ENCODE measurements at places on chromosomes 2 and 18.

- no peak for DNase-seq
Observed at GRCh38 chr2:64331849-64332699, 121.9 kb upstream of the LGALSL start.

GRCh38 chr2:97851172-97851571 is 137.8 kb downstream of the ZAP70 start:
- no peak for DNase-seq

GRCh38 chr18:62101321-62101721 is 85.5 kb downstream of the PIGN start:
- DNase-seq, result no peak

GRCh38 chr2:97707362-97708047 is 5.9 kb upstream of the ZAP70 start:
- no peak for DNase-seq

DNA sequence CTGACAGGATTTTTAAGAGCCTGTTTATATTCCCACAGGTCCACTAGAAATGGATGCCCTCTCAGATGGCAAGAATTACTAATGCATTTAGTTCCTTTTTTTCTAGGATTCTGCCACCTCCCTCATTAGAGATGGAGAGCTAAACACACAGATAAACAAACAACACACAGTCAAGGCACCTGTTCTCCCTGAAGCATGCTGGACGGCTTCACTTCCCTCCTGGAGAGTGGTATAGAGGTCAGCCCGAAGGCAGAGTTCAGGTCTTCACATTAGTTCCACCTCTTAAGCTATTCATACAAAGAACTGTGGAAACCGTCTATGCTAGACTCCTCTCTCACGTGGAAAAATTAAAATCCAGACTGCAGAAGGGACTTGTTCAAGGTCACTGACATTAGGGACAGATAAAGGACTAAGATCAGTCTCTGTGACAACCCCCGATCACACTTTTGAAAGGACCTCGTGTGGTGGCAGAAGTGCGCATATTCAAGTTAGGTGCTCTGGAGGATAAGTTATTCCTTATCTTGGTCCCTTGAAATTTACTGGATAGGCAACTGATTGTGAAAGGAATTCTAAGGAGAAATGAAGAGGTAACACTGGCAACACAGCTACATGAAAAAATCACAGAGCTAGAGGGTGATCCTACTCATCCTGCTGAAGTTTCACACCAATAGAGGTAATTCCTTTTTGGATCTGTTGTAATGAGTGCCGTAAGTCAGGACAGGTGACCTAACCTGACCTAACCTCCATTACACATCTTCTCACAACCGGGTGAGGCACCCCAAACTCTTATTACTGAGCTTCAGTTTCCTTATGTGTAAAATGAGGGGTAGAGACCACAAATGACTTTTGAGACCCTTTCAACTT is 75.1 kb downstream of the SPRED2 start:
- no peak for DNase-seq

GRCh38 chr18:8242151-8242696 is 367.0 kb upstream of the RAB12 start:
- DNase-seq, result no peak

DNA sequence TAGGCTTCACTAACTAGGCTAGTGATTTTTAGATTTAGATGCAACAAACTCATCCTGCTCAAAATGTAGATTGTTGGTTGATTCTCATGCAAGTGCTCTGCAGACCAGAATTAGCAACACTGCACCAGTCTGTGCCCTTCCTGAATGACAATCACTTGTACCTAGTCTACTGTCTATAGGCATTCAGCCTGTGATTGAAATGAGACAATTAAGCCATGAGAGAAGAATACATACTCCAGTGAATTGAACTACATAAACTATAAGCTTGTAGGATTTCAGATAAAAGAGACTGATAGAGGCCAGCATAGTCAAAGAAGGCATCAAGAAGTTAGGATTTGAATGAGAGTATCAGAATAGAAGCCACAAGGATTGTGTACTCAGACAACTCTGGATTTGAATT is 138.3 kb upstream of the NRXN1 start:
- no peak for DNase-seq

DNA sequence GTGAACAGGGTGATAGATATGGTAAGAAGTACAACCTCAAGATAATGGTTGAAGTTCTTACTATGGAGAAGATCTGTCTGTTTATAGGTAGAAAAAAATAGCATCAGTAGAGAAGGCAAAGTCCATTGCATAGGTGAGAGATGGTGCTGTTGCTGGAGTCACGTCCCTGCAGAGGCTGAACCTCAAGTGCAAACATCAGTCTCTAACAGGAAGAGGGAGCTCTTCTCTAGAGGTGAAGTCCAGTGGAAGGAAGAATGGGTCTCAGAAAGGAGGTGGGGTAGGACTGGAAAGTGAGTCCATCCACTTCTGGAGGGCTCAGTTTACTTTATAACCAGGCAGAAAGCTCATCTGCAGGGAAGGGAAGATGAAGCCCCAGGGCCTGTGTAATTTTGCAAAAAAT is 337.7 kb downstream of the MEIS1 start:
- no peak for DNase-seq

GRCh38 chr2:228875152-228875900 is 395.8 kb downstream of the PID1 start:
- no peak for DNase-seq

- no peak for DNase-seq
Observed at GRCh38 chr2:149782572-149782971, 195.0 kb upstream of the MMADHC start.

- no peak for DNase-seq
Observed at GRCh38 chr18:54828986-54829385, 709 bp downstream of the RAB27B start.

DNA sequence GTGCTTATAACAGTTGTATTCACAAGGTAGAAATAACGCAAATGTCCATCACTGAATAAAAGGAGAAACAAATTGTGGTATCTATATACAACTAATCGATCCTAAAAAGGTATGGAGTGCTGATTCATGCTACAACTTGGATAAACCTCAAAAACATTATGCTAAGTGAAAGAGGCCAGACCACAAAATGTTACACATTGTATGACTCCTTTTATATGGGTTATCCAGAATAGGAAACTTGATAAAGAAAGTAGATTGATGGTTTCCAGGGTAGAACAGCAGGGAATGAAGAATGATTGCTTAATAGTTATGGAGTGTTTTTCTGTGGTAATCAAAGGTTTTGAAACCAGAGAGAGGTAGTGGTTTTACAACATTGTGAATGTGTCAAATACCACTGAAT is 432.2 kb upstream of the TRIB2 start:
- no peak for DNase-seq

- DNase-seq, result no peak
Observed at GRCh38 chr2:73654175-73654574, 12.0 kb upstream of the NAT8 start.

DNA sequence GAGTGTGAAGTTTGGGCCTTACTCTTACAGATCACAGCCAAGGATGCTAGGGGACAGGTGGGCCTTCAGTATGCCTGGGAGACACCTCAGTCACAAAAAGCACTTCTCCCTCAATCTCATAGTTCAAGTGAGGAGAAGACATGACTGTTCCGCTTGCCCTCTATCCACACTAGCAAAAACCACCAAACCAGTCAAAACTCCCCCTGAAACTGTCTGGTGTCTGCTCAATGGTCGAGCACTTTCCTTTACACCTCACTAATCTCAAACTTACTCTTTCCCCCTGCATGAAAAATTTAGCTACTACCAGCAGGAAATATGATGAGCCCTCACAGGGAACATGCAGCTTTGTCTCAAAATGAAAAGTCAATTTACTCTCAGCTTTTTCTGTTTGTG is 232.2 kb downstream of the TRIB2 start:
- DNase-seq, result no peak

DNA sequence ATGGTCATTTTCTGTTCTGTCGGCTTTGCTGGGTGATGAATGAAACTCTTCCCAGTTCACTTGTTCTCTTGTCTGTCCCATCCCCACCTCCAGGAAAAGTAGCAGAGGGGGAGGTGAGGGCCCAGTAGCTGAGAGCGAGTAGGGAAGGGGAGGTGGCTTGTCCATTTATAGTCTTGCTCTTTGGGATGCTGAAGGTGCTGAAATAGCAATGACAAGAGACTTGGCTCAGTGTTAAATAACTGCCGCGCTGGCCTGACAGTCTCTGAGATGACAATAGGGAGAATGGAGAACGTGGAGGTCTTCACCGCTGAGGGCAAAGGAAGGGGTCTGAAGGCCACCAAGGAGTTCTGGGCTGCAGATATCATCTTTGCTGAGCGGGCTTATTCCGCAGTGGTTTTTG is at the start of gene SMYD1:
Gene SMYD1 (plus strand): TSS at position 228 of the 400 bp plus-strand sequence. CDS start 40 bp downstream, at position 268.
- DNase-seq, result no peak

- DNase-seq, result no peak
Observed at GRCh38 chr18:10847907-10848306, 301.5 kb downstream of the PIEZO2 start.

GRCh38 chr2:32937602-32938448 is 8.9 kb upstream of the LTBP1 start:
- DNase-seq, result no peak

- DNase-seq, result no peak
Observed at GRCh38 chr2:62536873-62537547, 31.0 kb upstream of the TMEM17 start.

DNA sequence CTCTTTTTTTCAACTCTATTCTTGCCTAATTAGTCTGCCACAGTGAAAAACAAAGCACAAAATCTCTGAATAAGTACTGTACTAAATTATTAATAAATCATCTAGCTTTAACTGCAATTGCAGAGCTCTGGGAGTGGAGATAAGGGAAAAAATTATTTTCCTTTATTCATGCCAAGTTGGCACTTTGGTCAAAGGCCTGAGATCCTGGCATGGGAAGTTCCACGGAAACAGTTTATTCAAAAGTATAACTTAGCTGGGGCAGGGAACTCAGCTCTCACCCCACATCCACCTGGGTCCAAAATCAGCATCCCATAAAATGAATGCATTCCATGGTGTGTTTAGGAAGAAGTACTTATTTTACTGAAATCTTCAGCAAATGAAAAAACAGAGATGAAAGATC is 185.2 kb upstream of the APCDD1 start:
- no peak for DNase-seq

DNA sequence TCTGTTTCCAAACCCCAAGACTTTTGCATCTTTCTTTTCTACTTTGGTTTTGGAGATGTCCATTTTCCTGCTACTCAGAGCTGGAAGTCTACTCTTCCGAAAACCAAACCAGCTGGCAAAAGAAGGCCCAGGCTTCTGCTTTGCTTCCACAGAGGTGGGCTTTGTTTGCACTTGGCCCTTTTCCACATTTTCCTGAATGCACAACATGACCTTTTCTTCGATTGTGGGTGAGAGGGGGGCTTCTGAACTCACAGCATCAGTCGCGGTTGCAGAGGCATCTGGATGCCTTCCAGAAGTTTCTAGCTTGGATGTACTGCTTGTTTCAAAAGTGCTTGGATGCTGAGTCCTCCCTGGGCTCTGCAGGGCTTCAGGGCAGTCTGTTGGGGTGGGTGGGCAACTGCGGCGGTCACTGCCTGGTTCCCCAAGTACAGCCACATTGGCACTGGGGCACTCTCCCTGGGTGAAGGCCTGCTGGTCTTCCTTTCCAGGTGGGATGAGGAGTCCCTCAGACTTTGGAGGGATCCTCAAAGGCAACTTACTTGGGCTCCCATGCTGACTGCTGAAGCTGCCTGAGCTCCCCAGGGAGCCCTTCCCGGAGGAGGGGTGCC is 112.3 kb upstream of the LYPD1 start:
- no peak for DNase-seq

- DNase-seq, result no peak
Observed at GRCh38 chr18:1499265-1499664, 594.6 kb downstream of the ADCYAP1 start.

GRCh38 chr2:33636001-33636400 is 36.9 kb upstream of the FAM98A start:
- DNase-seq, result no peak

DNA sequence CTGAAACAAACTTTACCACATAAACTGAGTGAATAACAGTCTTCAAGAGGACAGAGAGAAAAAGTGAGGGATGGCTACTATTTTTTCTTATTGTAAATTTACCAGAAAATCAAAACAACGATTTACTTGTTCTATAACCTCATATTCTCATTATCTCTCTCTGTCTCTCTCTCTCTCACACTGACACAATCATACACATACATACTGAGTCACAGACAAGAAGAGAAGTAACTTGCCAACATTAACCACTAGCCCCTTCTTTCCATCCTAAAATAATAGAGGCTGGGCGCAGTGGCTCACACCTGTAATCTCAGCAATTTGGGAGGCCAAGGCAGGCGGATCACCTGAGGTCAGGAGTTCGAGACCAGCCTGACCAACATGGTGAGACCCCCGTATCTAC is 18.2 kb downstream of the SATB2 start:
- no peak for DNase-seq

DNA sequence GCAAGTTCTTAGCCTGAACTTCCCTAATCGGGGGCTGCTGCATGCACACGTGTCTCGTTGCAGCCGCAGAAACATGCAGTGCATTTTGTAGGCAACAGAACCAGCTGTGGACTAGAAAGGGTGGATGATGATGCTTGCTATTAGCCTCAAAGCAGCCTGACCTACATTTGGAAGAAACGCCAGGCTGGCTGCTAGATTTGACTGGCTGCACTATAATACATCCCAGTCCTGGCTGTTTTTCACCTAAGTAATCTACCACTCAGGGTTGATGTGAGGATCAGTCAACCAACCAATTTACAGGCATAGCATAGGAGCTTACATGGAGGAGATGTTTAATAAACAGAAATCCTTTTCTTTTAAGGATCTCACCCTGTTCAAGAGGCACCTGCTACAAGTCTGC is 56.4 kb upstream of the SPP2 start:
- DNase-seq, result no peak

GRCh38 chr2:20242727-20243377 is 17.9 kb upstream of the SDC1 start:
- no peak for DNase-seq

- DNase-seq, result no peak
Observed at GRCh38 chr18:25109484-25109883, 242.5 kb downstream of the ZNF521 start.

GRCh38 chr2:4135765-4136164 is 432.4 kb downstream of the DCDC2C start:
- DNase-seq, result no peak

DNA sequence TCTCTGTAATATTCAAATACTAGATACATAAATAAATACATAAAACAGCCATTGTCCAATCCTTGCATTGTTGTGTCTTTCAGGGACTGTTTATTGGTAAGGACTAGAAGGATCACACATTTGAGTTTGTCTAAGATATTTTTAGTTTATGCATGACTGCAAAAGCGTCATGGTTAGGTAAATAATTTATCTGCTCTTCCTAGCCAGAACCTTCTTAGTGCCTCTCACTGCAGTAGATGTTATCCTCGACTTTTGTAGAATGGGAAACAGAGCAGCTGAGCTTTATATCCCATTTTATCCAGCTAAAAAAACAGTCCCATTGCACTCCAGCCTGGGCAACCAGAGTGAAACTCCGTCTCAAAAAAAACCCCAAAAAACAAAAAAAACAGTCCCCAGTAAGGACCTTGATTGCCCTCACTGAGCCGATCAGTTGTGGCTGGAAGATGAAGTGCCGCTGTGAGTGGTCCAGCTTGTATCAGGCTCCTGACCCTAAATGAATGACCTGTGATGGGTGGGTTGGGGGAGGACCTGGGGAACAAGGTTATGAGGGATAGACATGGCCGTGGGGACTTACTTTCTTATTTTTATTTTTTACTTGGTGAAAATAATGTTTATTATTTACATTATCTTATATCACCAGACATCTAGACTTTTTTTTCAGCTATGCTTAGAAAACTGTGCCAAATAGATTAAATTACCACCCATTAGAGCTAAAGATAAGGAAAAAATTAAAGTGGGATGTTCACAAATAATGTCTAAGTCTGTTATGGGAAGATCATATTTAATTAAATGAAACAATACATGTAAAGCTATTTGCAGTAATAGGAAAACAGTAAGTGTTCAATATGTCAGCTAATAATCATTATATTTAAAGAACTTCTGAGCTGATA is 10.9 kb upstream of the ADAM23 start:
- DNase-seq, result no peak
